ENCODE measurements at places on chromosomes 11 and 22.
A peak's percentile ranks its signal among the peaks of the same experiment; 100 is the strongest.

DNA sequence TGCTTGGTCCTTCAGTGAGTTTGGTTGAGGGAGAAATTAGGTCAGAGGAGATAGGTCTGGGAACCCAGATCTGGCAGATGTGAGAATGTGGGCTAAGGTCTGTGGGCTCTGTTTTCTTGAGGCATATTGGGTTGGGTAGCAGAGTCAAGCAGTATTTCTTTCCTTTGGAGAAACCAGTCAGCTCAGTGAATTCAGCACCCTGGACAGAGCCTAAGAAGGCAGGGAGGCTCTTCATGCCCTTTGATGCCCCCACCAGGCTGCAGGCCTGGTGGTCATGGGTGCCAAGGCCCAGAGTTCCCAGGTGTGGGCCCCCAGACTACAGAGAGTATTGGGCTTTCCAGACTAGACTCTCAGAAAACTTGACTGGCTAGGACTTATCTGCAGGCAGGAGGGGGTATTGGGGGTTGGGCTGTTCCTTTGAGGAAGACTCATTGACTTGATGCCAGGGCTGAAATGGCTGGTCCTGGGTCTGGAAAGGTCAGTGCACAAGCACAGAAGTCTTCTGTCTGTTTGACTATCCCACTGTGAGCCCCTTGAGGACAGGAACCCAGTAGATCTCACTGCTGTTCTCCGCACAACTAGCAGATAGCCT is 45.3 kb upstream of the NECTIN1 start:
- DNase-seq = no peak

- DNase-seq = no peak
Observed at GRCh38 chr11:18615628-18616392, 16.2 kb downstream of the MISFA start.

- no peak for DNase-seq
Observed at GRCh38 chr11:87971354-87971753, 203.9 kb downstream of the RAB38 start.

DNA sequence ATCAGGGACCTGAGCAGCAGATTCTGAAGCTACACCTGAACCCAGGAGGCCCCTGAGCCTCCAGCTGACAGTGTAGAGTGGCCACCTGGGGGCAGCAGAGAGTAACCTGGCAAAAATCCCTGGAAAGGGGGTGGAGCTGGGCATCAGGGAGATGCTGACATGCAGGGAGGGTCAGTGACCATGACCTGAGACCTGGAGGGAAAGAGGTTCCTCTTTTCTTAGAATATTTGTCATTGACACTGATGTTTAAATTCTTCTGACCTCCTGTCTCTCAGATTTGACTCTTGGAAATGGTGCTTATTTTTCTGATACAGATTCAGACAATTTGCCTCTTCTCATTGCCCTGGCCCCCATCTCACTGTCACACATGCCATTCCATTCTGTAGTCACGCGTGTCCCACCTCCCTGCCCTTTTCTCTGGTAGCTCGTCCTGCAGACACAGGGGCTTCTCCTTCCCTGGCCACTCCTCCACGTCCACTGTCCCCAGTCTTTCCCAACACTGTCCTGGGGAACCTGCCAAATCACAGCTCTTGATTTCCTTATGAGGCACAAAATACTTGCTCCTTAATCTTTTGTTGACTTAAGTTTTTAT is 117.2 kb upstream of the IGLL5 start:
- peak; percentile 64 for DNase-seq

DNA sequence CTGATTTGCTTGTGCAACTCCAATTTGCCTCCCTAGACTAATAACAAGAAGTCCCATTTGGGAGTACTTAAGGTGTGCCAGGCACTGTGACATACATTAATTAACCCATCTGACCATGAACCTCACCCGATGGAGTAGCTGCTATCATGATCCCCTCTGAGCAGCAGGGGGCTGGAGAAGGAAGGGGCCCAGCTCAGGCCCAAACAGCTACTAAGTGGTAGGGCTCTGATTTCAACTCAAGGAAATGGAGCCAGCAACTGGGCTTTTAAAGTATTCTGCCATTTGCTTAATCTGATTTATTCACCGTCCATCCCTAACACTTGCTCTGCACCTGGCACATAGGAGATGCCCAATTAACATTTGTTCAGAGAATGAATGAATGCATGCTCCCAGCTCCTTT is 1.2 kb downstream of the CRYBB1 start:
- no peak for DNase-seq

- DNase-seq = no peak
Observed at GRCh38 chr22:38828191-38828590, 15.6 kb downstream of the NPTXR start.

DNA sequence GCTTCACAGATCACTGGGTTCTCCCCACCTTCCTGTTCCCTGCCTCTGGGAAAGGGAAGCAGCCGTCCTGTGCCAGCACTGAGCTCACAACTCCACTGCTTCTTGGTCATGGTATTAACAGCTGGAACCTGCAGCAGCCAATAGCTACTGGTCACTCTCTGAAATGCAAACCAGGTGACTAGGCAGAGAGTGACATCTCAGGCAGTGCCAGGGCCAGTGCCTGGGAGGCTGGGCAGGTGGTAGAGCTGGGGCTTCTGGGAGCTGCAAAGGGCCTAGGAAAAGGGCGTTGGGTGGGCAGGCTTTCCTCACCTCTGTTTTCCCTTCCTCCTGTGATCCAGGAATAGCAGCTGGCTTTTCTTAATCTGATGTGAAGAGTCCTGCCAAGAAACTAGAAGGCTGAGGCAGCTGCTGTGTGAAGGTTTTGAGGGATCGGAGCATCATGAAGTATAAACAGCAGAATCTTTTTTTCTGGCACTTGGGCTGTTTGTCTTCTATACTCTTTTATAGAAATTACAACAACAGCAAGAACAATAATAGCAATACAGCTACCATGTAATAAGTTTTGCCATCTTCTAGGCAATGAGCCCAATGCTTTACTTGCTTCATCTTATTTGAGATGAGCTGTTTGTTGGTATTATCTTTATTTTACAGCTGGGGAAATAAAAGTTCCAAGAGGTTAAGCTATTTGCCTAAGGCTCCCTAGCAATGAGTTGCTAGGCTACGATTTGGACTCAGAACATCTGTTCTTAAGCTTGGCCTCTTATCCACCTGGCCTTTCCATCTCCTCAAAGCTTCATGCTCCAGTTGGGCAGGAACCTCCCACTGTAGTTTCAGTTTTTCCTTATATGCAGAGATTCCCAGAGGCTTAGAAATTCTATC is 22.0 kb upstream of the CD44 start:
- DNase-seq = no peak

GRCh38 chr11:47137476-47137875 is 39.2 kb downstream of the ARFGAP2 start:
- no peak for DNase-seq

GRCh38 chr11:64726867-64727530 is 4.0 kb upstream of the NRXN2 start:
- DNase-seq = no peak

DNA sequence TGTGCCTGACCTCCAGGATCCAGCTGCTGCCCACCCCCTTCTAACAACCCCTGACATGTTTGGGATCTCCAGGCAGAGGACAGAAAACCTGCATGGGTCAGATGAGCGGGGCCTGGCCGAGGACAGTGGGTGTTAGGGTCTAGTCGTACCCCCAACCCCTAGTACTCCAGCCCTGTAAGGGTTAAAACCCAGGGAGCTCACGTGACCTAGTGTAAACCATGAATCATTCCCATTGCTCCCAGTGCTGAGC is 89.1 kb upstream of the CRYBB3 start:
- DNase-seq = no peak

DNA sequence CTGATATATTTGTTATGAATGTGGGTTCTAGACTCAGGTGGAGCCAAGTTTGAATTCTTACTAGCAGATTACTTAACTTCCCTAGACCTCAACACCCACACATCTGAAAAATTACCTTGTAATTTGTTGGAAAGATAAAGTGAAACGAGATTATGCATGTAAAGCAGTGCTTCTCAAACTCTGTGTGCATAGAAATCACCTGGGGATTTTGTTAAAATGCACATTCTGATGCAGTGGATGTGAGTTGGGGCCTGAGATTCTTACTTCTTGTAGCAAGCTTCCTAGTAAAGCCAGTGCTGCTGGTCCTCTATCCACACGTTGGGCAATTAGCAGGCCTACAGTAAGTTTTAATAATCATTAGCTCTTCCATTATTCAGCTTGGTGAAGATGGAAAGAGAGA is 15.1 kb upstream of the CEP295 start:
- no peak for DNase-seq

GRCh38 chr11:77472991-77473800 is 698 bp downstream of the PAK1 start:
- DNase-seq = peak; percentile 64

Measured in CD4-positive, alpha-beta T cell treated with Interleukin-6 for 4 hours (primary cell).